ENCODE measurements at places on chromosomes 16 and 17.
A peak's percentile ranks its signal among the peaks of the same experiment; 100 is the strongest.

GRCh38 chr17:34378664-34379101 is 15.7 kb upstream of the CCL1 start:
- peak; percentile 75 for DNase-seq

DNA sequence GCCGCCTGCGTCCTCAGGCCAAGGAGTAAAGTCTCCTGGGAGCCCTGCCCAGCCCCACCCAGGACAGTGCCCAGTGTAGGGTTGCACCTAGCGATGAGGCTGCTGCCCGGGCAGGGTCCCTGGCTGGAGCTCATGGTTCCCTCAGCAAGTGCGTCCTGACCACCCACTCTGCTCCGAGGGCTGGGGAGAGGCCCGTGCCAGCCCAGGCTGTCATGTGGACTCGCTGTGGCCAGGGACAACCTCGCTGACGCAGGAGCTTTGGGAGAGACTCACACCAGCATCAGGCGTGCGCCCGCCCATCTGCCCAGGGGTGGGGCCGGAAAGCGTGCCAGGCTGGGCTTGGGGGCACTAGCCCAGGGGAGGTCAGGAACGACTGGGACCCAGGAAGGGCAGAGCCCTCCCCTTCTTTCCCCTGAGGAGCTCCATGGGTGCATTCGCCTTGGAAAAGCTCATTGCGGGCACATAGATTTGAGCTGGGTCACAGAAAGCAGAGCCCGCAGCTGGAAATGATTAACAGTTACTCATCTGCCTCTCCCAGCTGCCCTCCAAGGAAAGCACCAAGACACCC is 19.7 kb downstream of the DPEP1 start:
- DNase-seq: no peak

DNA sequence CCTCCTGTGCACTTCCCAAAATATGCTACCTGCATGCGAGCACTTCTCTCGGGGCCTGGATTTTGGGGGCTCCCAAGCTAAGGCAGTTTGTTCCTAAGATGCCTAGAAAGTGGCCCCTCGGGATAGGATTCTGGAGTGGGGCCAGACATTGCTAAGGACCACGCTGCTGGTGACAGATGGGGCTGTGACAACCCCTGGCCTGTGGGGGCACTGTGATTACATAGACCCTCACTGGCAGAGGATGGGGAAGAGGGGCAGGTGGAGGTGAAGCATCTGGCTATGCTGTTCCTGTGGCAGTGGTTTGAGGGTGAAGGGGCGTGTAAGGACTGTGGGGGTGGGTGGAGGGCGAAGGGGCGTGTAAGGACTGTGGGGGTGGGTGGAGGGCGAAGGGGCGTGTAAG is 128.4 kb downstream of the ENGASE start:
- DNase-seq: no peak

DNA sequence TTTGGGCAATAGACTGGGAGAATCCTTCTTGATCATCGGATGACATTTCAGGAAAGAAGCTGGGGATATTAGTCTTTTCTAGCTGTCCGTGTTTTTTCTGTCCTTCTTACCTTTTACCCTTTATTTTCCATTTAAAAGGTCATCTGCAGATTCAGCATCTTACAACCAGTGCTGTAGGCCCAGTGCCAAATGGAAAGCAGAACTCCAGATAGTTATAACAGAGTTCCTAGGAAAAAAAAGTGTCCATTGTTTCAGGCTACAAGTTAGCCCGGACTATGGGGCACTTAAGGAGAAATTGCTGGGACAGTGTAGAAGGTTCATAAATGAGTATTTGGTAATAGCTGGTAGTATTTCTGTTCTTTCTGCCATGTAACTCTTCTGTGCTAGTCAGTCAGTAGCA is 28.4 kb downstream of the LDHD start:
- no peak for DNase-seq

- DNase-seq: no peak
These were observed 144.2 kb downstream of the PRKCB start for GRCh38 chr16:23979982-23980381.

GRCh38 chr17:82086941-82087906 is 10.8 kb downstream of the FASN start:
- peak; percentile 34 for DNase-seq

- no peak for DNase-seq
These were observed 26.3 kb upstream of the APOH start for GRCh38 chr17:66255527-66255971.

DNA sequence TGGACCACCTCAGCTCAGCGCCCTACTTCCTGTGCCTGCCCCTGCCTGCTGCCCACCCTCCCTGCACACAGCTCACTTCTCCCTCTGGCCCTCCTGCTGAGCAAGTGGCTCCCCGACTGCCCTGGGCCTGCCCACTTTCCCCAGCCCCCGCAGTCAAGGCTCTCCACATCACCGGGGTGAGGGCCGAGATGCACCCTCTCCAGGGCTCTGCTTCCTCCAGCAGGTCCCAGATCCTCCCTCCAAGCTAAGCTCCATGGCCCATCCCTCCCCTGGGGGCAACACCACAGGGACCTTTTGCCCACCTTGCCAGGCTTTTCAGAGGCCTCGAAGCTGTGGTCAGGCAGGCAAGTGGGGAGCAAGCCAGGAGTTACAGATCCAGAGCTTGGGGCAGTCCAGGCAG is 820.2 kb downstream of the KCNJ18 start:
- DNase-seq: no peak

DNA sequence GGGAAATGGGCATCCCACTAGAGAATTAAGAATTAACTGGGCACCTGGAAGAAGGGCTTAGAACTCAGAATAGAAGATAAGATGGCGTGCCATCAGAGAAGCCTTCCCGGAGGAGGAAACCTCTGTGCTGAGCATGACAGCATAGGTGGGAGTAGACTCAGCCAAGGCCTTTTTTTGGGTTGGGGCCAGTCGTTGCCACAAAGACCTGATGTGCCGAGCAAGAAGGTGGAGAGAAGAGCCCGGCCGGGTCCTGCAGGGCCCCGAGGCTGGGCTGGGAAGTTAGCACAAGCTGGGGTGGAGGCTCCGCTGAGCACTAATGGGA is 1.1 kb upstream of the RAB11FIP4 start:
- no peak for DNase-seq

- DNase-seq: no peak
These were observed 38.2 kb downstream of the HOXB1 start for GRCh38 chr17:48492401-48493298.

DNA sequence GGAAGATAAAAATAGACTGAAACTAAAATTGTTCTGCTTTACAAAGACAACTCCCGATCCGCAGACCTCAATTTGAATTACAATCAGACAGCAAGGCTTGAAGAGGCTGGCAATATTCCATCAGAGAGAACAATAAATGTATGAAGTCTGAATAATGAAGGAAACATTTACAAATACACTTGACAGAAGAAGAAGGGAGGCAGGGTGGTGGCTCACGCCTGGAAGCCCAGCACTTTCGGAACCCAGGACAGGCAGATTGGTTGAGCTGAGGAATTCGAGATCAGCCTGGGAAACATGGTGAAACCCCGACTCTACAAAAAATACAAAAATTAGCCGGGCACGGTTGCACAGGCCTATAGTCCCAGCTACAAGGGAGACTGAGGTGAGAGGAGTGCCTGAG is 14.6 kb downstream of the ODF4 start:
- no peak for DNase-seq

GRCh38 chr17:45150911-45151809 is 2.9 kb downstream of the HEXIM1 start:
- peak; percentile 30 for DNase-seq

DNA sequence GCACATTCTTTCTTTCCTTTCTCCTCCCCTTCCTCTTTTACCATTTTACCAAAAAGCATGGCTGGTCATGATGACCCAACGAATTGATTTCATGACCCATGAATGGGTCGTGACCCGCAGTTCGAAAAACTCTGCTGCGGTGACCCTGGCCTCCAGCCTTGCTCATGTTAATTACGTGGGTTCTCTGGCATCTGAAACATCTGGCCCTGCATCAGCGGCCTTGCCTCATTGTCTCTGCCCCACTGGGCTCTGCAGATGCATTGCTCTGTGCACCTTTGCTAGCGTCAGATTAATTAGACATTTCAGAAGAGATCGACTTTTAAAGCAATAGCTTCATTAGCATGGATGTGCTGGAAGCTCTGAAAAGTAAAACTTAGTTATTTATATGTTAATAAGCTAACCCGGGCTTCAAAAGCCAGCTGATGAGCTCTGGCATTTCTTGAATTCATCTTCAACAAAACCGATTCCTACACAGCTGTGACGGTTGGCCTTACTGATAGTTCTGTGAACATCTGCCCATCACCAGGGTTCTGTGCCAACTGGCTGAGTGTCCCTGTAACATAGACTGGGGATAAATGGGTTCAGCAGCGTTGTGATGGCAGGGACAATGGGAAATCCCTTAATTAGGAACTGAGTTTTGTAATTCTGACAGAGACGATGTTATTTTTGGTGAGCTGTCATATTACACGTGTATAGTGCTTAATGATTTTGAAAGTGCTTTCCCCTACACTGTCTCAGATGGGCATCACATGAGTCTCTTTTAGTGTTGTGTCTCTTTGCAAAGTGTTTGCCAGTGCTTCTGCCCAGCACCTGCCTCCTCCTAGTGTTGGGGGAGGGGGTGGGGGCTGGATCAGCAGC is 225.9 kb upstream of the EEF2KMT start:
- DNase-seq: no peak

DNA sequence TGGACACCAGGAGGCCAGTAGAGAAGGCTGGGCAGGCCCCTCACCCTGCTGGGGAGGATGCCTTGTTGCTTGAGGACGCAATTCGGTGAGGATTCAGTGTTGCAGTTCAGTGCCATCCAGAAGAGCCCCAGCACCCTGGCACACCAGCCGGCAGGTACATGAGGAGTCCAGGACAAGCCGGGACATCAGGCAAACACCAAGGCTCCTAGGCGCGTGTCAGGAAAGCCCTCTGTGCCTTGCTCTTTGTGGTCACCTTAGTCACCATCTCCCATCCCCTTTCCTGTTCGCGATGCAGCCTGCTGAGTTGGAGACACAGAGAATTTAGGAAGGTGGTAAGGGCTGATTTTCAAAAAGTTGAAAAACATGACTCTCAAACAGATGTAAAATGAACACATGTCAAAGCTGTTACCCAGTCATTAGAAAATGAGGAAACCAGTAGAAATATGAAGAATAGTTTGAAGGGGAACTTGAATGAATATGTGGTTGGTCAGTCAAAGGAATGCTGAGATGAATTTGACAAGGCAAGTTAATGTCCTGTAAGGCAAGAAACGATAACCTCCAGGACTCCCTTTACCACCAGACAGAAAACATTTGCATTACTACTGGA is 2.3 kb upstream of the NCBP3 start:
- DNase-seq: no peak

DNA sequence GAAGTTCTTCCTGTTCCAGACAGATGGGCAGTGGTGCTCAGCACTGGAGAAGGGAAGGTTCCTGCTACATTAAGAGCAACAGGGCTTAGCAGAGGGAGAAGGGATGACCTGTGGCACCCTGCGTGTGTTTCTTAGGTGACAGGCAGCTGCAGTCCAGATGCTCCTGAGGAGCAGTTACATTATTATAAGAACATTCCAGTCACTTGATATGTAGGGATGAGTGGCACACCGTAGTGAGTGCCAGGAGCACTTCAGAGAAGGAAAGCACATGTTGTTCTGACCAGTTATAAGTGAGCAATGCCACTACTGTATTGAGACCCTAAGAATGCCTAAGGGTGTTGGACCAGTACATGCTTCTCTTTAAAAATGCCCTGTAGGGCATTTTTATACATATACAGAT is 39.9 kb upstream of the MRC2 start:
- no peak for DNase-seq

DNA sequence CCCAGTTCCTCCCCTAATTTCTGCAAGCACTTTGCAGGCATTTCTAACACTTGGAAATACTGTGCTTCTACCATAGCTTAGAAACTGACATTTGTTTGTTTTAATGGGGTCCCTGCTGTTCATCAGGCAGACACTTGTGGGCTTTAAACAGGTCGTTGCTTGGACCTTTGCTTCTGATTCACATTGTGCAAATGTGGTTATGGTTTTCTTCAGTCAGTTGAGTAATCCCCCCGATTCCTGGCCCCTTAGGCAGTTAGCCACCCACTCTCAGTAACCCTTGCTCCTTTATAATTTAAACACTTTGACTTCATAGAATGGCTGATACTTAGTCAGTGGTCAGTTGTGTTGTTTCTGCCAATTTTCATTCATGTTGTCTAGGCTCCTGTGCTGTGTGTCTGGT is 39.4 kb downstream of the SLC47A1 start:
- no peak for DNase-seq

GRCh38 chr16:4435337-4436067 is 9.8 kb downstream of the DNAJA3 start:
- DNase-seq: no peak

DNA sequence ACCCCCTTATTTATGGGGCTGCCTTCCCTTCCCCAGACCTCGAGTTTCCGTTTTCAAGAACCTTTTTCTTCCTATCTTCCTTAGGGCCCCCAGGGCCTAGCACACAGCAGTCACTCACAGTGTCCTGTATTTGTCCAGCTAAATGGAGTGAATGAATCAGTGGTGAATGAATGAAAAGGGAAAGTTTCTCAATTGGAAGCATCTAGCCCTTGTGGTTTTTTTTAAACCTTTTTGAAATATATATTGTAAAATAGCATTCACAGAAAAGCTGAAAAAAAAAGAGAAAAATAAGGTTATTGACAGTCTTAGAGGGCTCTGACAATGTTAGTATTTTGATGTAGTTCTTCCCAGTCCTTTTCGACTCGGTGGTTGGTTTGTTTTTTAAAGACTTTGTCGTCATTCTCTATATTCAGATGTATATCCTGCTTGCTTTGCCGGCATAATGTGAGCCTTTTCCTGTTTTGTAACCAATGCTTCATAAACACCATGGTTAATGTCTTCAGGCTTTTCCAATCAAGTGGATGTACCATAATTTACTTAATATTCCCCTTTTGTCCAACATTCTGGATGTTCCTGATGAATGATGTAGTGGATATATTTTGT is 45.3 kb downstream of the RAI1 start:
- no peak for DNase-seq

GRCh38 chr16:17303101-17303500 is 167.7 kb downstream of the XYLT1 start:
- DNase-seq: peak; percentile 39

DNA sequence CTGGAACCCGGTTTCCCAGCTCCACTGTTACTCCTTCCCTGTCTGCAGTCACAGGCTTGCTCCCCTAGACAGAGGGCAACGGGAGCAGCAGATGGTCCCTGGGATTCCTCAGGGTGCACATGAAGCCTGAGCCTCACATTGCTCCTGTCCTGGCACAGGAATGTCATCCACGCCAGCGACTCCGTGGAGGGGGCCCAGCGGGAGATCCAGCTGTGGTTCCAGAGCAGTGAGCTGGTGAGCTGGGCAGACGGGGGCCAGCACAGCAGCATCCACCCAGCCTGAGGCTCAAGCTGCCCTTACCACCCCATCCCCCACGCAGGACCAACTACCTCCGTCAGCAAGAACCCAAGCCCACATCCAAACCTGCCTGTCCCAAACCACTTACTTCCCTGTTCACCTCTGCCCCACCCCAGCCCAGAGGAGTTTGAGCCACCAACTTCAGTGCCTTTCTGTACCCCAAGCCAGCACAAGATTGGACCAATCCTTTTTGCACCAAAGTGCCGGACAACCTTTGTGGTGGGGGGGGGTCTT is 1.6 kb upstream of the DECR2 start:
- peak; percentile 69 for DNase-seq

GRCh38 chr17:80101946-80102663 is 724 bp downstream of the GAA start:
- peak; percentile 42 for DNase-seq

- no peak for DNase-seq
These were observed 49.3 kb downstream of the NXN start for GRCh38 chr17:930258-930657.

GRCh38 chr17:14886200-14886739 is 378.9 kb downstream of the PMP22 start:
- no peak for DNase-seq

- no peak for DNase-seq
These were observed 120.6 kb downstream of the MGAT5B start for GRCh38 chr17:76988796-76989195.
